ENCODE measurements at places on chromosomes 16 and 17.

GRCh38 chr17:81020767-81021497 lies 14.0 kb upstream of the BAIAP2 start:
- no peak for DNase-seq

DNA sequence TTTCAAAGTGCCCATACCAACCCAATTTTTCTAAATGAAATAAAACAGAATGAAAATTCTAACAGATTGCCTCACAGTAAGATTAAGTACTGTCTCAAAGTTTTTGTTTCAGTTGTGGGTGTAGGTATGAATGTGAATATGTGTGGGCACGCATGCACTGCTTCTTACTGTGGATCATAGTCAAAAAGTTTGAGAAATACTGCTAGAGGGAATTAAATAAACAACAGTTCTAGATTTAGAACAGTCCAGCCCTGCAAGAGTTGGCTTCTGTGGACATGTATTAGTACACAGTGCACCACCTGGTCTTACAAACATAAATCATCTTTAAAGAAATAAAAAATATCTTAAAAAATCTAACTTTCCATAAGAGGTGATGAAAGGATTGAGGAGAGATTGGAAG lies 8.4 kb downstream of the ZNF652 start:
- peak; percentile 34 for DNase-seq

DNA sequence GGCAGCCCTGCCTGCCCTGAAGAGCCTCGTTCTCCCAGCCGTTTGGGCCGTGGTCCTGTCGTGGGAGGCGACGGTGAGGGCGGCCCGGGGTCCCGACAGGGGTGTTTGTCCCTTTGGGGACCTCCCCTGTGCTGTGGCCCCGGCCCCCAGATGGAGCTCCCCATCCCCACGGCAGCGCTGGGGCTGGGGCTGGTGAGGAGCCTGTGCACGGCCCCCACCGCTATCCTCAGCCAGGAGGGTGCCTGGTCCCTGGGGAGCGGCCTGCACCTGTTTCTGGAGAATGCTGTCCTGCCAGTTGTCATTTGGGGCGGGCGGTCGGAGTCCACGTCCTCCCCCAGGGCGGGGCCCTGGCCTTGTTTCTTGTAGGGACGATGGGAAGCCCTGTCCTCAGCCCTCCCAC lies 6.6 kb downstream of the CAPN15 start:
- DNase-seq, result no peak

- no peak for DNase-seq
Observed at GRCh38 chr17:78808163-78808562, 26.1 kb upstream of the CYTH1 start.

- peak; percentile 37 for DNase-seq
Observed at GRCh38 chr16:2090777-2091546, 43.2 kb downstream of the TSC2 start.

DNA sequence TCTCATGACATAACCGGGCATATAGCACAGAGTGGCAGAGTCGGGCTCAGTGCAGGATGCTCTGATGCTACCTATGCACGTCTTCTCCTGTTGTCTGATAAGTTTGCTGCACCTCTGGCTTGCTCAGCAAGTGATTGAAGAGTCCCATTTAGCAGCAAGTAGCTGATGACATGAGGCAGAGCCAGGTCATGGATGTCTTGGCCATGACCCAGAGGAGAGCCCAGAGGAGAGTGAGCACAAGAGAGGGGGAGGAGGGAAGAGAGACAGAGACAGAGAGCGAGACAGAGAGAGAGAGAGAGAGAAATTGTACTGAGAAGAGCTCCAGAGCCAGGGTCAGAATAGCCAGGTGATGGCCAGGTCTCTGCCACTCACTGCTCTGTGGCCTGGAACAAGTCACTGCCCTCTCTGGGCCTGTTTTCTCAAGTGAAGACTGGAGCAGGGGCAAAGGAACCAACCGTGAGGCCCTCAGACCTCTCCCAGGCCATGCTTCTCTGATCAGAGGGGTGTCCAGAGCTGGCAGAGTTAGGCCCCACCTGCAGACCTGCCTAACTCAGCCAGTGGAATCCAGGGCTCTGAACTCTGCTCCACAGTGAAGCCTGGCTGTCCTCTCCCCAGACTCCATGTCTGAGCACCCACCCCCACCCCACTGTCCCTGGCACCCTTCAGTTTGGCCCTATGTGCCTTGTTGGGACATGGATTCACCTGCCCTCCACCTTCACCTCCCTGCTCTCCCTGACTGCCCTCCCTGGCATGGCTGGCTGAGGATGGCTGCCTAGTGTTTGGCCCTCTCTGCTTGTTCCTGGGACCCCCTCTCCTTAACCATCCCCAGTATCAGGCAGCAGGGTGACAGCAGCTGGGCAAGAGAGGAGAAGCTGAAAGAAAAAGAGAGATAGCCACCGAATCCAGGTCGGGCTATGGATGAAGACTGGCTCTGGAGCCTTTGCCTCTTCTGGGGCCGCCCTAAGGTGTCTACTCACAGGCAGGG lies 4.3 kb upstream of the KRT35 start:
- DNase-seq, result no peak

Data from fibroblast of gingiva (primary cell).